NCI-H1436 treated with DMSO at 0.1 percent for 48 hours (cell line): ENCODE measurements at places on chromosomes 7 and 10.
A peak's percentile ranks its signal among the peaks of the same experiment; 100 is the strongest.

- no peak for DNase-seq
Observed at GRCh38 chr10:129042776-129043595, 424.1 kb upstream of the MGMT start.

DNA sequence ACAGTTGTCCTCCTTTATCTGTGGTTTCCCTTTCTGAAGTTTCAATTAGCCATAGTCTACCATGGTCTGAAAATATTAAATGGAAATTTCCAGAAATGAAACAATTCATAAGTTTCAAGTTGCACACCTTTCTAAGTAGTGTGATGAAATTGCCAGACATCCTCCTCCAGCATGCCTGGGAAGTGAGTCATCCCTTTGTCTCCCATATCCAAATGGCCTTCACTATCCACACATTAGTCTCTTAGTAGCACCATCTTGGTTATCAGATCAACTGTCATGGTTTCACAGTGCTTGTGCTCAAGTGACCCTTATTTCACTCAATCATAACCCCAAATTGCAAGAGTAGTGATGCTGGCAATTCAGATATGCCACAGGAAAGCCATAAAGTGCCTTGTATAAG is 83.4 kb upstream of the PPP1R9A start:
- DNase-seq: no peak

GRCh38 chr7:43905209-43905946 is 1.0 kb downstream of the URGCP start:
- DNase-seq: no peak

- no peak for DNase-seq
Observed at GRCh38 chr7:108869070-108869469, 299.4 kb downstream of the DNAJB9 start.

DNA sequence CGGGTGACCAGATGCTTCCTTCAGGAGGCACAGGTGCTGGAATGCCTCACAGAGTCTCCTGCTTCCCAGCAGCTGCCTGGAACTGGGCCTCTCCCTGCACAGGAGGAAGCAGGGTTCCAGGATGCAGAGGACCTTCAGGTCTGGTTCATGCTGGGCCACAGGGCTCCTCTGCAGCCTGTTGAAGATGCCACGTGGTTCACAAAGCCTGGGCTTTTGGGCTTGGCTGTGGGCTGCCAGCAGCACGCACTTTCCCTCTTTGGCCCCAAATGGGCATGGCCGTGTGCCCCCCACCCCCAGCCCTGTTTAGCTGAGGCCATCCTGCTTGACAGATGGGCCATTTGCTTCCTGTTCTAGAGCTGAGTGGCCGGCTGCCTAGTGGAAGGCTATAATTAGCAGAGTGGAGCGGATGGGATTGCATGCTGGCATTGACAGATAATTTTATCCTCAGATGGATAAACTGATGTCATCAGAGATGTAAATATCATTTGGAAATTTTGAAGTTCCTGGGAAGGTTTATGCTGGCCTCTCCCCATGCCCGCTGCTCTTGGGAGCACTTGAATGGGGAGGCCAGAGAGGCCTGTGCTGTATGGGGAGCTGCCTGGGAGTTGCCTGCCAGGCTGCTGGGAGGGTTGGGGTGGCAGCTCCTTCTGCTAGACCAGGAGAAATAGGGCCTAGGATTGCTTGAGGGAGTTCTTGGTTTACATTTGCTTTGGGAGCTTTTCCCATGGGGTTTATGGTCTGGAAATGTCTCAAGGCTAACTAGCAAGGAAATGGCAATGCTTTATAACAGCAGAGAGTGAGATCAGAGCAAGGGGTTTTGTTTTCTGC is 28.2 kb downstream of the TSPAN15 start:
- no peak for DNase-seq

DNA sequence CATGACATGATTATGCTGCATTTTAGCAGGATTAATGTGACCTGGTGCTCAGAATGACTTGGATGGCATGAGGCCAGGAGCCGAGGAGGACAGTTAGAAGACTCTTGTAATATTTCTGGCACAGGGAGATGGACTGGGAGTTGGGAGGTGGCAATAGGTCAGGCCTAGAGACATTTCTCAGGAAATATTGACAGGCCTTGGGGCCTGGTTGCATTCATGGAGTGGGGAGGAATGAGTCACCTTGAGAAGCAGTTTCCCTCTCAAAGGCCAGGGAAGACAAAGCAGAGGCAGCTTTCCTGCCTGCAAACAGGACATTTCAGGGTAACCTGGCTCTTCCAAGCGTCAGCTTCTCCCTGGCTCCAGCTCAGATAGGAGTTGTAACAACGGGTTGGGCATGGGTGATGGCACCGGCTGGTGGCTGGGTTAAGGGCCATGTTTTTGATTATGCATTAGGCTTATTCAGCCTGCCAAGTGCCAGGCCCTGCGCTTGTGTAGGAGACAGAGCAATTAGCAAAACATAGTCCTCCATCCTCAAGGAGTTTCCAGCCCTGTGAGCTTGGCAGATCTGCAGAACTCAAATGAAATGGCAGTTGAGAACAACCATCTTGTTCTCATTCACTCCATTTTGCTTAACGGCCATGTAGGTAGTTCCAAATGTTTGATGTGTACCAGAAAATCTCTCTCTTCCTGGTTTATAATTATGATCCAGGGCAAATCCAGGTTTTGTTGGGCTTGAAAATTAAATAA is 38.2 kb downstream of the HK1 start:
- DNase-seq: no peak

GRCh38 chr10:94403380-94404213 is 1.3 kb downstream of the TBC1D12 start:
- DNase-seq: no peak

DNA sequence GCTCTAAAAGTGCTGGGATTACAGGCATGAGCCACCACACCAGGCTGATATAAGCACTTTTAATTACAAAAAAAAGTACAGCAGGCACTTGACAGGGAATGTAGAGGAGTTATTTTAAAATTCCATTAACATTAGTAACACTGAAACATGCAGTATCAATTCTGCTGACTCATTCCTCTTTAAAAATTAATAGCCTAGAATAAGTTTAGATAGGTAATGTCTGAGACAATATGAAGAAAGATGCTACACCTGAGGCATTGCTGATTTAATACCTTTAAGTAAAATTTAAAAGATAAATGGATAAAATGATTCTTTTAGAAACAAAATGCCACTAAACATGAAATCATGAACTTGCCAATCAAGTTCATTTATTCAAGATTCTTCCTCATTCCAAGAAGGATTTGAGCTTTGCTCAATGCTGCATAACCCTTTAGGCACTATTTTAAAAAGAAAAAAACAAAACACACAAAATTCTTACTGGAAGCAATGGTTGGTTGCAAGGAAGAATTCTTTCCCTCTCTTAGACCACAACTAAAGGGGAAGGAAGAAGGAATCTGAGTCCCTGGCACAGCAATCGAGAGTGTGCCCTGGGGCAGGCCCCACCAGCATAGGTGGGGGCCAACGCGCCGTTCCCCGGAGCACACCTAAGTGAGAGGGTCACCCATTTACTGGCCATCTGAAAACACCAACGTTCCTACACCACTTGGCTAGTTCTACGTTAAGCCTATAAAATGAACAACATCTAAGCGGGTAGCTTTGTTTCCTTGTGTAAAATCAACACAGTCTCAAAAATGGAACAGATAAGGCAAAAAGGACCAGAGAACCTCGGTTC is 26.6 kb downstream of the ESYT2 start:
- DNase-seq: no peak

- DNase-seq: no peak
Observed at GRCh38 chr7:315516-316265, 25.7 kb downstream of the FOXL3 start.

DNA sequence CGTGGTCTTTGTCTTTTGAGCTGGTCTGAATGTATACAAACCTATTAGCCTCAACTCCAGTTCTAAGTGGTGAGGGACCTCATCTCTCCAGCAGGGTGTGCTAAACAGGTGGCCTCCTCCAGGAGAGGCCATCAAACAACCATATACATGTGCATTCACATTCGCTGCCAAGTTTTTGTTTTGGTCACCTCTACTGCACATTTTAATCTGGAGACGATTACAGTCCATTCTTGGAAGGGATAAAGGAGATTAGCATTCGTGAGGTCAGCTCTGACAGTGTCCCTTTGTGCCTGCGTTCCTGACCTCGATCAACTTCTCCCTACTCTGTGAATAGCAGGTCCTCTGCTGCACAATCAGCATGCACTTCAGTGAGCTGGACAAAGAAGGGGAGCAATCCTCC is 60.8 kb downstream of the RHOBTB1 start:
- no peak for DNase-seq

DNA sequence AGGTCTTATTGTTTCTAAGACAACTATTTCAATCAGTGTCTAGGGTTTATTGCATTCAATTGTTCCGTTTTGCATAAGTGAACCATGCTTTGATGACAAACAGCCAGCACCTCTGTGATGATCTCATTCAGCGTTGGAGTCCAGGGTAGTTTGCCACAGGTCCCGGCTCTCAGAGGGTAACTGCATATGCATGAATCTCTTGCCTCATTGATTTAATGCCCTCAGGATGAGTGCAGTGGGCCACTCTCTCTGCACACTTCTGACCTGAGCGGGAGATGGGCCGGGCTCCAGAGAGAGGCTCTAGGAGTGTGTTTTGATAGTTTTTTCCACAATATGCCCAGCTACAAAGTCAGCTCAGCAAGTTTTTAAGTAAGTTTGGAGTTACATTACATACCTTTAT is 83.9 kb downstream of the HECW1 start:
- no peak for DNase-seq

DNA sequence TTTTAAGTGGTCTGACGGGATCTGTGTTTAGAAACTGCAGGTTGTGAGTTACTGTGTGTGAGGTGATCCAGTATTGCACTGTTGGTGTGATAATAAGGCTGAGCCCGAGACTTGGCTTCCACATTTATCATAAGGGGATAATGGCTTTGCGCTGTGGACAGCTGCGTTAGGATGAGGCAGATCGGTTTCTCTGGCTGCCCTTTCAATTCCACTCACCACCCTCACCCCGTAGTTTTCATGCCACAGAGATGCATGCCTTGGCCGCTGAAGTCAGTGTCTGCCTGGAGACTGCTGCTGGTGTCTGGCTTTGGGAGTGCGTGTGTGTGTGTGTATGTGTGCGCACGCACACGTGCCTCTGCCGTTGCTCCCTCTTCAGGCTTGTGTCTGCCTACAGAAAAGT is 273.0 kb downstream of the CCDC3 start:
- no peak for DNase-seq

DNA sequence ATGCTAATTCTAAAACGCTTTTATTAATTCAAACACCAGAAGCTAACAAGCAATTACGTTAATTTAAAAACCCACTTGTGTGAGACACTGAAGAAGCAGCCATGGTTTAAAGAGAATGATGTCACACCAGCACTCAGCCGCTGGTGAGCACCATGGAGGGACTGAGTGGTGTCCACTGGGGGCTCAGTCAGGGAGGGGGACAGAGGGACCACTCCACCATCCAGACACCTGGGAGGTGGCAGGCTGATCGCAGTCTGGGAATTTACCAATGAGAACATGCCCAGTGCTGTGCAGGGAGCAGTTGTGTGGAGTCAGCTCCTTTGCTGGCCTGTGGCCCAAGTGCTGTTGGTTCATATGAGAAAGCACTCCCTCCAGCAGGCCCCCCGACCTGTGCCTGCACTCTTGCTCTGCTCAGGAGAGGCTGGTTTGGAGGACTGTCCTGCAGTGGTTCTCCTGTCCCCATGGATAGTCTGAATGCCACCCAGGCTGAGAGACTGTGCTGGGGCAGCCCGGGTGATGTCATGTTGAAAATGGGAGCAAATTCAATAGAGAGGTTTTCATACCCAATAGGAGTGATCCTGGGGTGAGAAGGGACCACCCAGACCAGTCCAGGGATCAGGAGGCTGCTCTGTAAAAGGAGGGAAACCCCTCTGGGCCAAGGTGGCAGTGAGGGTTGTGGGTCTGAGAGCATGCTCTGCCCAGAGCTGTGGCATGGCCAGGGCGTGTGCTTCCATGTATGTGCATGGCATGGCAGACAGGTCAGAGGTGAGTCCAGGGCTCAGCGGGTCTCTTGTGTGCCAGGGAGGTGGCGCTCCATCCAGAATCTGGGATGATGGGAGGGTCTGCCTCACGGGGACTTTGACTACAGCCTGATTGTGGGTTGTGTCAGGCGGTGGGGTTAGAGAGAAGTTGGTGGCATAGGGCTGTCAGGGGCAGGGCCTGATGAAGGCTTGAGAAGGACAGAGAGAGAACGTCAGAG is 12.7 kb downstream of the ADCY1 start:
- DNase-seq: no peak

GRCh38 chr7:44403176-44403759 is 77.9 kb upstream of the CAMK2B start:
- no peak for DNase-seq

DNA sequence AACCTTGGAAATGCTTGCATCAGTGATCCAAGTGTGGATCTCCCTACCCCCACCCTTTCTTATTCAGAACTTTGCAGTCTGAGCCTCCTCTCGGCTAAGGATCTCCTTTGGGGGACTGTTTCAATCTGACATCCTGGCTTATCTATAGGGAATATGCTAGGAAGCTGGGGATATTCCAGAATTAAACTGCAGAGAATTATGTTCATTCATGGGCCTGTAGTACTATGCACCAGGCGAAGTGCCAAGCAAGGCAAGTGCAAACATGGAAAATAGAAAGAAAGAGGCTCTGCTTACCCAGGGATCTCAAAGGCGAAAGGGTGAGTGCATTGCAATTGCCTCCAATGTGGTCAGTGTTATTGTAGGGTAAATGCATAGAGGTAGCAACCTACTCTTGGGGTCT is 96.5 kb downstream of the CACNB2 start:
- DNase-seq: no peak

GRCh38 chr10:53894145-53894544 is 906.9 kb downstream of the PCDH15 start:
- DNase-seq: no peak

- DNase-seq: no peak
Observed at GRCh38 chr10:110431659-110432058, 66.0 kb upstream of the DUSP5 start.

- DNase-seq: peak; percentile 11
Observed at GRCh38 chr7:151537818-151538561, 18.3 kb upstream of the RHEB start.

GRCh38 chr10:116879817-116880216 is 30.5 kb downstream of the ENO4 start:
- DNase-seq: no peak

DNA sequence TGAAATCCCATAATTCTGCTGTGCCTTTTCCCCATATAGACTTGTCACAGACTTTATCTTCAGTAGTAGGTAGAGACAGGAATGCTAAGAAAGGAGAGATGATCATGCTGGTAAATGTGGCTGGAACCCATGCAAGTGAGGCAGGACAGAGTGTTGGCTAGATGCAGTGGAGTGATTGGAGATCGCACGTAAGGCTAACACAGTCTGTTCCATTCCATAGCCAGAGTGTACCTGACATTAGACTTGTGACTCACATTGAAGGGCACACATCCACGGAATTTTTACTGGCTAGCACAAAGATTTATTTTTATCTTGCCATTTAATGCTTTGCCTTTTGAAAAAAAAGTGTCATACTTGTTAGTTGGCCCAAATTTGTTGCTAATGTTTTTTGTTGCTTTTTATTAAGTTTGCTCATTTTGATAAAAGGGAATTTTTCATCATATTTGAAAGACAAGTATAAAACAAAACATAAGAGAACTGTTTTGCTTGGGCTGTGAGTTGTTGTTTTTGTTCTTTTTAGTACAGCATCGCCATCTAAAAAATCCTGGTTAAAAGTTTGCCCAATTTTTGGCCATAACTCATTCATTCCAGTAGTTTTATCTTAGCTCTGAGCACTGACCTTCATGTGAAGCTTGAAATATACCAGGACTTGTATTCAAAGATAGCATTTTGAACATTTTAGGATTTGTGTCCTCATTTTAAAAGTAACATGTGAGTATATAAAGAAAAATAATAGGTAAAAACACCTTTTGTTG is 81.0 kb downstream of the CPED1 start:
- no peak for DNase-seq
